SW 1271 (cell line): ENCODE measurements at places on chromosomes 1 and 21.

GRCh38 chr1:243850202-243850451 lies at the start of gene AKT3:
Gene AKT3 (minus strand): TSS chr1:243850243. CDS start chr1:243843170, 7,073 bp downstream.
- DNase-seq: peak; percentile 53

GRCh38 chr1:30295674-30296073 lies 427.7 kb downstream of the MATN1 start:
- no peak for DNase-seq

GRCh38 chr21:39531840-39532239 lies 80.1 kb downstream of the SH3BGR start:
- no peak for DNase-seq

DNA sequence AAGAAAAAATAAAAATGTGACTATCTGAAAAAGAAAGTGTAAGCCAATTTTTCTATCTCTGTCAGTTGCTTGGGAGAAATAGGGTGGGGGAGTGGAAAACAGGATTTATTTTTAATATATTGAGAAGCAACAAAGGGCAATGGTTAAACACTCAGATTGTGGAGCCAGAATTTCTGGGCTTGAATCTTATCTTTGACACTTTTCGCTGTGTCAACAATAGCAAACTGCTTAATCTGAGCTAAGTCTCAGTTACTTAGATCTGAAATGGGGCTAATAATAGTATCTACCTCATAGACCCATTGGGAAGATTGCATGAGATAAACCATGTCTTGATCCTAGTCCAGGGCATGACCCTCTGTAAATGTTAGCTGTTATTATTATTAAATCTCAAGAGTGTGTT lies 468.1 kb downstream of the ADGRL2 start:
- DNase-seq: no peak

GRCh38 chr1:223147873-223148272 lies 4.8 kb upstream of the TLR5 start:
- no peak for DNase-seq
